Fibroblast of the aortic adventitia (primary cell): ENCODE measurements at places on chromosomes 5 and 9.

DNA sequence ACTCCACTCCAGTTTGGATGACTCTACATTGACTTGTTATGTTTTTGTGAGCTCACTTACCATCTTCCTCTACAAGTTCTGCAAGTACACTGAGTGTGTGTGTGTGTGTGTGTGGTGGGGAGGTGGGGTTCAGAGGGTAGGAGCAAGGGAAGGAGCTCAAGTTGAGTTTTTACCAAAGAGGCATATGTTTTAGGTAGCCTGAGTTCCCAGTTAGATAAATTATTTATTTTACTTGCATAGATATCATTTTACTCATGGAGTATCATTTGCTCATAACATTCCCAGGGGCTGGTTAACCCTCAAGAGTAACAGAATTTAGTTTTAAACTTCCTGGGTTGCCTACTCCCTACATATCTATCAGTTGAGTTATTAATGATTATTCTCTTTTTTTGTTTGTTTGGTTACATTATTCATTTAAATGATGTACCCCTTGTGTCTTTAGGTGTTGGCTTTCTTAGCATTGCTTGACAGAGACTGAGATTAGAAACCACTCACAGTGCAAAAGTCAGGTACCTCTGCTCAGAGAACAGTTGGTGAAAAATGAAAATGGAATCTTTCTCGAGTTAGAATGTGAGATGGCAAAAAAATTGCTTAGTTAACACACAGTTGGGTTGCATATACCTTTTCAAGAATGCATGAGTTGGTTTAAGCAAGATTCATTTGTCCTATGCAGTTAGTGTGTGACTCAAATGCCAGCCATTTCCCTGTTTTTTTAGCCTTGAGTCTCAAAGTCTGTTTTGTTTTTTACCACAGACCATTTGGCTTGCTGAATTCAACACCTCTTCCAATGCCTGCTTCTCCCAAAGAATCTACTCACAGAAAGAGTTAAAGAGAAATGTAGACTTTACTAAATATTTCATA is 29.2 kb downstream of the TNFSF8 start:
- peak; percentile 58 for DNase-seq

DNA sequence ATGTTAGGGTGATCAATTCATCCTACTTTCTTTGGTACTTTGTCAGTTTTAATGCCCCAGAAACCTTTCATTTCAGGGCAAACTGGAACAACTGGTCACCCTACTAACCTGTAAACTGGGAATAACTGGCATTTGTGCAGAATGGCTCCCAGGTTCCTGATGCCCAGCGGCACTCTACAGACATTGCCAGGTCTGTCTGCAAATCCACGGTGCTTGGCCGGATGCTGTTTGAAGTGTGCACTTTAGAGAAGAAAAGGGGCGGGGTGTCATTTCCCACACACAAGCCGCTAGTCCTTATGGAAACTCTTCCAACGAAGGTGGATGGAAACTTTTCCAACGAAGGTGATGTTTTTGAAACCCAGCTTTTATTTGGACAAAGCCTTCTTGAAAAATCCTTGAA is 49.9 kb upstream of the OTULINL start:
- no peak for DNase-seq

- peak; percentile 56 for DNase-seq
Observed at GRCh38 chr5:78550891-78551290, 97.7 kb downstream of the LHFPL2 start.

GRCh38 chr9:21432672-21433425 is 7.4 kb upstream of the IFNA1 start:
- no peak for DNase-seq

GRCh38 chr5:43389679-43390329 is 22.4 kb downstream of the CCL28 start:
- peak; percentile 94 for DNase-seq

GRCh38 chr9:114406441-114406840 is 18.7 kb upstream of the AKNA start:
- DNase-seq = no peak

GRCh38 chr5:58369513-58370190 is 90.2 kb downstream of the PLK2 start:
- DNase-seq = no peak

GRCh38 chr5:135046661-135047346 is 12.8 kb upstream of the PITX1 start:
- DNase-seq = no peak

- peak; percentile 38 for DNase-seq
Observed at GRCh38 chr9:36598273-36598672, 25.6 kb downstream of the MELK start.

DNA sequence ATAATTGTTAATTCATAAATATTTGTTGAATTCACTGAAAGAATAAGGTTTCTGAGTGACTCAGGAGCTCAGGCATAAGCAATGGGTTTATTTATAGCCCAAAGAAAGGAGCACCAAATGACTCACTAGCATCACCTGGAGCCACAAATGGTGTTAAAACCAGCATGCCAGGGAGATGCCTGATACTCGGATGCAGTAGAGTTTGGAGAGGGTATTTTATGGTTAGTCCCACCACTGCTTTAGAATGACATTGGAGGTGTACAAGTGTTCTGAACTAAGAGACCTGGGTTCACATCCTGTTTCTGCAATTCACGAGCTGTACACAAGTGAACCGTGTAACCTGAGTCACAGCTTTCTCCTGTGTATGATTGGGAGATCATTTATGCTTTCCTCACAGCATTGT is 25.2 kb downstream of the CCL28 start:
- DNase-seq = no peak

GRCh38 chr5:178116143-178116885 is 3.0 kb downstream of the N4BP3 start:
- no peak for DNase-seq

DNA sequence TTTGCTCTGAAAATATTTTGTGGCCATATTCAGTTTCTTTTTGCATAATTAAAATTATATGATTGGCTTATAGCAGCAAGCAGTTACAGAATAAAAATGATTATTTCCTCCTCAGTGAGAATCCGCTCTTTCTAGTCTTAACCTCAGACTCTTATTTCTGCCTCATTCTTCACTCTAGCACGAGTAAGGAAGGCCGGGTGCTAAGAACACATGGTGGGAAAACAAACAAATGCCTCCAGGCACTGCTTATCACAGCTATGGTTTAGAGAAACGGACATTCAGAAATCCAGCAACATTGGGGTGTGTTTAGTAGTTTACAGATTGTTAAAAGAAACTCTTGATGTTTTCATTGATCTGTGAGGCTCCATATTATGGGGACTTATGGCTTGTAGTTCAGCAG is 168.7 kb downstream of the KDM4C start:
- DNase-seq = no peak

- peak; percentile 25 for DNase-seq
Observed at GRCh38 chr5:101418713-101419118, 515.6 kb upstream of the ST8SIA4 start.

DNA sequence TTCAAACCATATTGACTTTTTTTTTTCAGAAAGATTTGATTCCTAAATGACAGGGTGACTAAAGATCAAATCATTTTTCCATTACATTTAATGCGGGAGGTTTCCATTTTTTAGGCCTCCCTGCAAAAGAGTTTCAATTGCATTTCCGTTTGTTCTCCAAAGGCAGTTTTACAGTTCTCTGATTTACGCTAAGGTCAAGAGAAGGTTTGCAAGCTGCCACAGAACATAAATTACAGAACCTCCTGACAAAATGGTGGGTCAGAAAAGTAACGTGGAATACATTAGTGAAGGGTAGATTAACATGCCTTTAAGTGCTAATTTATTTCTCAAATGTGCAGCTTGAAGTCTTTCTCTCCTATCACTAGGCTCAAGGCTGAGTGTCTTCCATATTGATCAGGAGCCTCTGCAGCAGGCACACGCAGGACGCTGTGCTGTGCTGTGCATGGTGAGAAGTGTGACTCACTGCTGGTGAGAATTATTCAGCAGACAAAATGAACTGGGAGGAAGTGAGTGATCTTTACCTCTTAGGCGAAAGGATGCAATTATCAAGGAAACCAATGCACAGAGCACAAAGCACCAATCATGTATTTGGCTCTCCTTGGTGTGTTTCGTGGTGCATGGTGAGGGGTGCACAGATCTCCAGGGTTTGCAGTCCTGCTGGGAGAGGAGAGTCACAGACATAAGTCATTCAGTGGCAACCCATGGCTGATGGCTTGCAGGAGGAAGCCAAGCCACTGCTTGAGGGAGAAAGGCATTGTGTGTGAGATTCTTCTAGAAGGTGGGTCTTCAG is 136.3 kb downstream of the TENT4A start:
- DNase-seq = no peak

- DNase-seq = peak; percentile 40
Observed at GRCh38 chr5:173163219-173163618, 18.9 kb downstream of the BNIP1 start.

DNA sequence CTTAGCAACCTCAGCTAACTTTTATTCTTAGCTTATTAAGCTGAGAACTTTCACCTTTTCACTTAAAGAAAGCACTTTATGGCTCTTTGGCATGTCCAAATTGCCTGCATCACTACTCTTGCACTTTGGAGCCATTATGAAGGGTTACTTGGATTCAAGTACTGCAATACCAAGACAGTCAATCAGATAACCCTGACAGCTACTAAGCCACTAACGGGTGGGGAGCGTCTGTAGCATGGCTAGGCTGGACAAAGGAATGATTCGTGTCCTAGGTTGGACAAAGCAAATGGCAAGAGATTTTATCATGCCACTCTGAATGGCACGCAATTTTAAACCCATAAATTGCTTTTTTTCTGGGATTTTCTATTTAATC is 39.6 kb downstream of the TRPM6 start:
- no peak for DNase-seq

GRCh38 chr5:96881511-96882115 is 5.3 kb downstream of the ERAP2 start:
- DNase-seq = peak; percentile 91

DNA sequence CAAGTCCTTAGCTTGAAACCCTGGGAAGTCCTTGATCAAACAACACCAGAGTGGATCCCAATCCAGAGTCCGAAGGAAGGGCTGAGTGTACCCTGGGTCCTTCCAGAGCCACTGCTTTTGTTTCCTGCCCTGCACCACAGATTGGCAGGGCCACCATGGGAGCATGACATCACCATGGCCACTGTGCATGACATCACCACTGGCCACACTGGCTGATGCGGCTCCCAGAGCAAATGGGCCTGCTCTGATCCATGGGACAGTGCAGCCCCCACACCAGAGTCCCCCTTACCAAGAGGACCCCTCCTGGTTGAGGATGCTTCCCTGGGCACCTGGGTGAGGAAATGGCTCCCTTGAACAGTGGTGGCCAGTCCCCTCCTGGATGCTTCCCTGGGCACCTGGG is 9.9 kb downstream of the SLC6A3 start:
- no peak for DNase-seq

GRCh38 chr9:16709924-16710323 is 160.5 kb downstream of the BNC2 start:
- DNase-seq = no peak

DNA sequence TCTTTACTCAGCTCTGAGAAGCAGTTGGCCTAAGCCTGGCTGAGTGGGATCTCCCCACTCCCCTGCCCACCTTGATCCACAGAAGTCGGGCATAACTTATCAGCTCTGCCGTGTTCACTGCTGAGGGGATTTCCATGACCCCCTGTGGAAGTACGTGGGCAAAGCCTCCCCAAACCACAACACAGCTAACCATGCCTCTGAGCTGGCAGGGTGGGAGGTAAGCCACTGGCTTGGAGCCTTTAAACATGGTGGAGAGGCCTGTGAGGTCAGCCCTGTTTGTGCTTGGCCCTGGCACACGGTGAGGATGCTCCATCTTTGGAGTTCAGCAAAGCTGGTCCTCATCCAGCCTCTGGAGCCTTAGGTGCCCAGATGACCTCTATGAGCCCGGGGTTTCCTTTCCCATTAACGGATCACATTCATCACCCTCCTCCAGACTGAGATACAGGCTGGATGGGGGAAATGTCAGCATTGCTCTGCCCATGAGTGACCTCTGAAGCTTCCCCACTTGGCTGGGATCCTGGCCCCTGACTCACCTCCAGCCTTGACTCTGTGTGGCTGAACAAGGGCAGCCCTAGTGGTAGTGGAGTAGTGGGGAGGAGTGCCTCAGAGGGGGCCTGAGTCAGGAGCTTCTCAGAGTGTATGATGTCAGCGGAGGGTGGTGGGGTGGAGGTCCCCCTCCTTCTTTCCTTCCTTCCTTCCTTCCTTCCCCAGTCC is 6.2 kb downstream of the PDLIM4 start:
- DNase-seq = peak; percentile 81

GRCh38 chr5:95921501-95921900 is 40.1 kb downstream of the ELL2 start:
- no peak for DNase-seq

DNA sequence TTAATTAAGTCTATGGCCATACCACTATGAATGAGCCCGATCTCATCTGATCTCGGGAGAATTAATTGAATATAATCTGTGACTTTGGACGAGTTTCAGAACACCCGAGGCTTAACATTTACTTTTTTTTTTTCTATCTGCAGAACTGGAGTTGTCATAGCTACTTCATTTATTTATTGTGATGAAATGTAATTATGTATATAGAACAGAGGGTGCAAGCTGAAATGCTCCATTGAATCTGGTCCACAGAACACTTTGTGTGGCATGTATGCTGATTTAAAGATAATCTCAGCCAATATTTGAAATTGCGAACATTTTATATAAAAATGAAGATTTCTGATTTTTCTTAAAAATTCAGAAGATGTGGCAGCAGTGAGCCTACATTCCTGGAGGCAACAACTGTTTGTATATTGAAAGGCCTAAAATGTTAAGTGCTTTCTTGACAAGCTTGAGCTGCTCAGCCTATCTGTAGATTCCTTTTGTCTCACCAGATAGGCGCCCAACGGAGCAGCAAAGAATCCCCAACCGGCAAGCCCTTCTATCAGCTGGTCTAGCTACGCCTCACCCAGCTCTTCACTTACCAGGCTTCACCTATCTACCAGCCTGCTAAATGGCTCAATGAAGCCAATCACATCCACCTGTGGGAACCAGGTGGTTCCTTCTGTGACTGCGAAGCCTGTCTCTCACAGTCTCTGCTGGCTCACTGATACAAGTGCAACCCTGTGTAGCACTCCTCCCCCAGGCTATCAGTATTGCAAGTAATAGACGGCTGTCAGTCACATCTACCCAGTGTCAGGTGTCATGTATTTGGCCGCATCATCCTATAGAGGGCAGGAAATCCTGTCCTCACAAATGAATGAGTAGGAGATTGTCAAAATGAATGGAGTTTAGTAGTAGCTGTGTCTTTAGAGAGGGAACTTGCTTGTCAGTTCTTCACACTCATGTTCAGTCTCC is 170.6 kb upstream of the MRPS30 start:
- no peak for DNase-seq

DNA sequence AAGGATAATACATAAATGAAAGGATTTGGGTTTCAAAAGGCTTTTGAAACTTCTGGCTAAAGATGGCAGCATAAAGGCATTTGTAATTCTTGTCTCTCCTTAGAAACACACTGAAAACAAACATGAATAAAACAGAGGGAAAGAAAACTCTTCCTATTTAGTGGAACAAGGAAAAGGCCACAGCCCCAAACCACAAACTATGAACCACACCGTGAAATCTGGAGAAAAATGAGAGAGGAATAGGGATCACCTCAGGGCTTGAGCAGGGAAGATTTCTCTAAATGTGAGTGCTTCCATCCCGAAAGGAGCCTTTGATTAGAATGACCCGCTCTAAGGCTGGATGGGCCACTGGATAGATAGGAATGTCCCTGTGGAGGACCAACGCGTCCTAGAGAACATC is 119.6 kb downstream of the SEC61B start:
- DNase-seq = no peak

- no peak for DNase-seq
Observed at GRCh38 chr5:133266966-133267365, 215.2 kb downstream of the HSPA4 start.
